ENCODE measurements at places on chromosomes 11 and 22. TPM values are rescaled to one million over a fixed set of nuclear protein-coding genes. Genes with fewer than 3 reads are reported as not detected.

DNA sequence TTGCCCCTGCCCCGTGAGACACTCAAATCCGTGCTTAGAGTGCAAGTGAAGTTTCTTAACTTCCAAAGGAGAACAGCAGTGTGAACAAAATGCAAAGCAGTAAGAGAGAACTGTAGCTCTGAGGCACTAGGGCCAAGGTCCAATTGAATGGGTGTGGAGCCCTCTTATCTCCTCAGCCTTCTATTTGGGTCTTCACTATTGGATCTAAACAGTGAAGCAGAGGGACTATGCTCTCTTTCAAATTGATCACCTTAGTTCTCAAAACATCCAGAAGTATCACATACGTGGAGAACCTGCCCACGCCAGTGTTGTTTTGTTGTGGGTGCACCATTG, 49.6 kb downstream of the C22orf31 start:
- DNase-seq: no peak

GRCh38 chr11:65499713-65500386, 1.0 kb downstream of the MALAT1 start:
- DNase-seq: no peak

DNA sequence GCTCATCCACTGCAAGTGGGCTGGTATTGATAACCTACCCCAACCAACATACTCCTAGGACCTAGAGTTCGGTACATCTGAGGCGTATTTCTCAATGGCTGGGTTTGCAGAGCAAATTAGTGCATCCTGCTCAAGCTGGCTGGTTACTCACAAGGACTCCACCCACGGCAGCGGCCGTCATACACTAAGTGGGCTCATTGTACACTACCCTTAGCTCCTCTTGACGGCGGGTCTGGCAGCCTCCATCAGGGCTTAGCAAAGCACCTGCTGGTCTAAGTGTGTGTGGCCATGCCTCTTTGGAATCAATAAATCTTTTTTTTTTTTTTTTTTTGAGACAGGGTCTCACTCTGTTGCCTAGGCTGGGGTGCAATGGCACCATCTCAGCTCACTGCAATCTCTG, 20.2 kb upstream of the KCNJ11 start:
- no peak for DNase-seq

DNA sequence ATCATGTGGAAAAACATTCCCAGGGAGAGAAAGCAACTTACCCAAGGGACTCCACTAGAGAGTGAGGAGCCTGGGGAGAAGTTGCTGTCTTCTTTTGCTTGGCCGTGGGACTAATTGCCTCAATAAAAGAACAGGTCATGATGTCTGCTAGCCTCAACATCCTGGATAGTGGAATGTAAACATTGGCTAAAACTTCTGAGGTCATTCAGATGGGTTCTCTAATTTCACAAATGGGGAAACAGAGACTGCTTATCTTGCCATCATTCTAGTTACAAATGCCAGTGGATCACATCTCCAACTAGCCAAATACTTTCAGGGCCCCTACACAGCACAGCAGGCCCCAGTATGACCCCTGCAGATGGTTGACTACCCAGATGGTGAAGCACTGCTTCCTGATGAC, 28.4 kb upstream of the PAMR1 start:
- DNase-seq: no peak

DNA sequence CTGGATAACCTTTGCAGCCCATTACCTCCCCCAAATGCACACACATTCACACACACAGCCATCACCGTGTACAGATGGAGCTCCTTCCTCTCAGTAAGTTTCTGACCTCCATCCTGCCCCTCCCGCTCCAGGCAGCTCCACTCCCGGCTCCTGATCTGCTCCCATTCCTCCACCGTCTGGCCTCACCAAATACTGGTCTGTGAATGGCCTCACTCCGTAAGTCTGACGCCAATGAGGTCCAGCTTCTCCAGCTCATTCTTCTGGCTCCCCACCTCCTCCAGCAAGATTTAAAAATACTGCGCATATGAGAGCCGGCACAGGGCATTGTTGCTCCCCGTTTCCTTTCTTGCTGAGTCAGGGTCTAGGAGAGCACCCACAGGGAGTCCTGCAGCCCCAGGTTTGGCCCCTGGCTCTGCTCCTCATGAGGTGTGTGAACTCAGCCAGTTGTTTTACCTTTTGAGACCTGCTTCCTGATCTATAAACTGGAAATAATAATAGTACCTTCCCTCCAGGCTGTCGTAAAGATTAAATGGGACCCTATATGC, 14.0 kb upstream of the TUB start:
- DNase-seq: no peak

- no peak for DNase-seq
These were observed 58.8 kb downstream of the FZD4 start for GRCh38 chr11:86896441-86896841.

DNA sequence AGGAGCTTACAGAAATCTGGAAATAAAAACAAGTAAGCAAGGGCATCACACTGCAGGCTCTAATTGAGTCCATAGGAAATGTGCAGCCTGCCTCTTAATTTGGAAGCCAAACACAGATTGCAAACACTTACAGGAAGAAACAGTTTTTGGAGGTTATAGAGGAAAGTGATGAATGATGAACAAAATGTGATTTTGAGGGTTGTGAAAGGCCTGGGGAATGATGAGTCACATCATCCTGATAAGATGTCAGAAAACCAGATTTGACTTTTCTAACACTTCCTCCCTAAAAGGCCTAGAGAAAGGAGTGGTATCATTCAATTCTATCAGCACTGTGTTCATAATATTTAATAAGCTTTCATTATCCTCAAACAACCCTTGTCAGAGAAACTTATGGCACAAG, 96.6 kb upstream of the POU2AF2 start:
- no peak for DNase-seq

GRCh38 chr11:92837595-92837994, 131.9 kb upstream of the MTNR1B start:
- DNase-seq: no peak

GRCh38 chr11:118958577-118958976, 2.5 kb downstream of the UPK2 start:
- DNase-seq: no peak

DNA sequence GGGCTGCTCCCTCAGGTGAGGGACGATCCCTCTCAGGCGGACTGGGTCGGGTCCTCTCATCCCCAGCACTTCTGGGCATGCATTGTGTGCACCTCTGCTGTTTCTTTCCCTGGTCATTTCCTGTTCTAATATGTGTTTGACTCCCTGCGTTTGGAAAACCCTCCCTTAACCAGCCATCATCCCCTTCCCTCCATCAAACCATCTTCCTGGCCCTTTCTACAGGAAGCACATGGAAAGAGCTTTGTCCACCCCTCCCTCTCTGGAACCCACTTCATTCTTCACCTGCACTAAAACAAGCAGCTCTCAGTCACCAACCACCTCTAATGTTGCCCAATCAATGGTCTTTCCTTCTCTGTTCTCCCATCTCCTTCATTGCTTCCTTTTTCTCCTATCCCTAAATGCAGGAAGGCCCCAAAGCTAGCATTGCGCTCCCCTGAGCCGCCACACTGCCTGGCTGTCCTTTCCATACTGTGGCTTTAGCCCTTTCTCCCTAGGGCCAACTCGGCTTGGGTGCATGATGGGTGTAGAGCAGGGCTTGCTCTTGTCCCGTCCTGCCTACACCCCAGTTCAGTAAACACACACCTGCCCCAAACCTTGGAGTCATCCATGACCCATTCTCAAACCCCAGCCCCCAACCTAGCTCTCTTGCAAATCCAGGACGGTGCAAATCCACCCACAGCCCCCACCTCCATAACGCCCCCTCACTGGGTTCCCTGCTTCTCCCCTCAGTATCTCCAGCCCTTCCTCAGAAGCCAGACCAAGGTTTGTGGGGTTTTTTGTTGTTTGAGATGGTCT, 5.4 kb upstream of the GAS2L1 start:
- DNase-seq: no peak

DNA sequence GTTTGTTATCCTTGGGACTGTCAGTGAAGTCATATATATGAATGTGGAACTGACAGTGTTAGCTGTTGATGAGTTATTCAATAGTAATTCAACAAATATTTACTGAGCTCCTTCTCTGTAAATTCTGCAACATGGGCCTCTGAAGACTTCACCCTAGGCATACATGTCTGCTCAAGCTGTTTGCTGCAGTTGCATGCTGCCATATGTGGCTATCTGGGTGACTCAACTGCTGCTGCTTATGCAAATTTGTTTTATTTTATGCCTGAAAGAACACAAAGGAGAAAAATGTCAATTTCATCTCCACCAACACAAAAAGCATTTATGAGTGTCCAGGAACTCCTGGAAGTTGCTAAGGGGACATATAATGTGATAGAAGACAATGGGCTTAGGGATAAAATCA, 417.6 kb downstream of the AASDHPPT start:
- DNase-seq: no peak

DNA sequence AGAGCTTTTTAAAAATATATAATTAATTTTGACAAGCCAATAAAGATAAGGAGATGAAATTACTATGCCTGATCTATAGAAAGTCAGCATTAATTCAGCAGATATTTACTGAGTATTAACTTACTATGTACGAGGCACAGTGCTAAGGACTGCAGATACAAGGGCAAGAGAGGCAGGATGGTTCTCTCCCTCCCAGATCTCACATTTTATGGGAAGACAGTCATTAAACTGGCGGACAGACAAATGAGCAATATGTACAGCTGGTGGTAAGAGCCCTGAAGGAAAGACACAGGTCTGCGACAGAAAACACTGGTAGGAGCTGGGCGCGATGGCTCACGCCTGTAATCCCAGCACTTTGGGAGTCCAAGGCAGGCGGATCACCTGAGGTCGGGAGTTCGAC, 36.8 kb downstream of the MCHR1 start:
- DNase-seq: no peak

Gene LRP4
- total RNA-seq: 21.0 TPM

Gene PTPRJ
- total RNA-seq: 6.7 TPM

All from left cardiac atrium (tissue), 4 donors.